ENCODE measurements at places on chromosomes 11 and 22.

GRCh38 chr11:124153821-124154220 lies 29.3 kb upstream of the OR10D3 start:
- no peak for DNase-seq

DNA sequence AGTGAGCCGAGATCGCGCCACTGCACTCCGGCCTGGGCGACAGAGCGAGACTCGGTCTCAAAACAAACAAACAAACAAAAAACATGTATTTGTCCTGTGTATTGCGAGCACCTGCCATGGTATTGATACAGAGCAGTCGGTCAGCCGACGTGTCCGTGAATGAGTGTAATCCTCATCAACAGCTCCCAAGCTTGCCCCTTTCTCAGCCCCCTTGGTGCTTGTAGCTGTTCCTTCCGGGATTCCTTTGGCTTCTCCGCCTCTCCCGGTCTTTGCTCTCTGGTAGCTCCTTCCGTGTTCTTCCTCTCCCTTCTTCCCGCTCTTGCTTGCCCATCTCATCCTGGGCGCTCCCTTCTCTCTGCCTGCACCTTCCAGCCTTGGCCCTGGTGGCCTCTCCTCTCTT lies 10.9 kb downstream of the ZNF74 start:
- DNase-seq: no peak

- DNase-seq: no peak
Measured at GRCh38 chr22:30361916-30362650, 5.3 kb downstream of the CCDC157 start.

- DNase-seq: no peak
Measured at GRCh38 chr11:8720352-8720751, 37.8 kb downstream of the RPL27A start.

DNA sequence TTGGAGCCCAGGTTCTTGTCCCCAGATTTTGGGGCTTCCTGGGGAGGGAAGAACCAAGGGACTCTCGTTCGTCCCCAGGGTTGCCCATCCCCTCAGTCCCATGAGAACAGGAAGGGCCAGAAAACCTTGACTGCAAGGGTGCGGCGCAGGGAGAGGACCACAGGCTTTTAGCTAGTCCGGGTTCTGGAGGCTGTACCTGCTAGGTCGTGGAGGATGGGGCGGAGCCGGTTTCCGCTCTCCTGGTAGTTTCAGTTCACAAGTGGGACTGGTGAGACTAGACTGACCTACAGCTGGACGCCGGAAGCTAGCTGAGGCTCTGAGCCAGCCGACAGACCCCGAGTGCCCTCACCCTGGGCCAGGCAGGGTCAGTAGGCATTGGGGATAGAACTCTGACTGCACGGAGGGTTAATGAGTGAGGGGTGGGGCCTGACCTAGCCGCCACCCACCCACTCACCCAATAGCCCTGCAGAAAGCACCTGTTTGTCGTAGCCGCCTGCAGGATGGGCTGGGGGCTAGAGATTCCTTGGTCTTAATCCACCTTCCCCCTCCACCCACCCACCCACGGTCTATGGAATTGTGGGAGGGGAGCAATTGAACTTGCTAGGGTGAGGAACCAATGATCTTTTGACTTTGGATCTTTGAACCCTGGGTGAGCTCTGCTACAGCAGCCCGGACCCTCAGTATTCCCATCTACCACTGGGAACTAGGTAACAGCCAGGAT lies 1.5 kb downstream of the MAFF start:
- DNase-seq: no peak

DNA sequence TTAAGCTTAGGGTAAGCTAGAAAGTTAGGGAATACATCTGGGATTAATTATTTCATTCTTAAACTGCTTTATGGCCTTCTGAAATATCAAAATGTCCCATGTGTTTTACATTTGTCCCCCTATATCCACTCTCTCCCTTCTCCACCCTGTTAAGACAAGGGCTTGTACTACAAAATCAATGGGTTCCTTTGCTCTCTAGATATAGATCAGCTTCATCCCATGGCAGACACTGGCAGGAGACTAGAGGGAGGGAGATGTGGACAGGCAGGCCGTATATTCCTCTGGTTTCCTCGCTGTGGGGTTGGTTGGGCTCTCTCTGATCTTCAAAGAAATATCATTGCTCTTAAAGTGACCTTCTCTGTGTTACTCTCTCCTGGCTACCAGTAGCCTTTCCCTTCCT lies 1281.0 kb downstream of the LRRC4C start:
- DNase-seq: no peak

DNA sequence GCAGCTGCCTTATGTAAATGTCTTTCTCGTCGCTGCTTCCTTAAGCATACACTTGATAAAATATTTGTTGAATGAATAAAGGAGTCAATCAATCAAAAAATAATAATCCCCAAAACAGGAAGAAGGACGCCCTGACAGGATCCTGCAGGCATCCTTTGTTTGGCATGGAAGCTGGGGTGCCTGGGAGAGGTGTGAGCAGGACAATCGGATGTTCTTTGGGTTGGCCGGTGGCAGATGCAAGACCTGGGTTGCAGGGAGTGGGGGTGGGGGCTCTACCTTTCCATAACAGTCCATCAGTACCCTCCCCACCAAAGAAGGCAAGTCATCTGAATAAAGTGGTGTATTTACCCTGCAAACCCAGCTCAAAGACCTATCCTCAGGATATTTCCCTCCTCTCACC lies 1.4 kb upstream of the SHANK2 start:
- no peak for DNase-seq

GRCh38 chr22:29587938-29588699 lies 7.2 kb upstream of the NIPSNAP1 start:
- no peak for DNase-seq

- DNase-seq: no peak
Measured at GRCh38 chr11:112844517-112844916, 116.7 kb upstream of the NCAM1 start.

- no peak for DNase-seq
Measured at GRCh38 chr11:9070749-9071491, 20.5 kb downstream of the SCUBE2 start.

DNA sequence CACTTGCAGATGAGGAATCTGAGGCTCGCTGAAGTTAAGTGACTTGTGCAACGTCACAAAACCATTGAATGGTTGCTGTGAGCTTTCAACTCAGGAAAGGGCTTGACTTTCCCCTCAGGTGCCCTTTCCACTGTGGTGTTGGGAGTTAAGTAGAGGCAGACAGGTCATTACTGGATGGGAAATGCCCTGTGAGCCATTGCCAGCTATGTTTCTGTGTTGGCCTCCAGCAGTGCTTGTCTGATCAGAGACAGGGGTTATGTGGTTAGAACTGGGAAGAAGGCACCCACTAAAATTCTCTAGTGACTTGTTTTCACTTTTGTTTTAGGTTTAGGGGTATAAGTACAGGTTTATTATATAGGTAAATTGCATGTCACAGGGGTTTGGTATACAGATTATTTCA lies 96.6 kb downstream of the FDX1 start:
- no peak for DNase-seq

DNA sequence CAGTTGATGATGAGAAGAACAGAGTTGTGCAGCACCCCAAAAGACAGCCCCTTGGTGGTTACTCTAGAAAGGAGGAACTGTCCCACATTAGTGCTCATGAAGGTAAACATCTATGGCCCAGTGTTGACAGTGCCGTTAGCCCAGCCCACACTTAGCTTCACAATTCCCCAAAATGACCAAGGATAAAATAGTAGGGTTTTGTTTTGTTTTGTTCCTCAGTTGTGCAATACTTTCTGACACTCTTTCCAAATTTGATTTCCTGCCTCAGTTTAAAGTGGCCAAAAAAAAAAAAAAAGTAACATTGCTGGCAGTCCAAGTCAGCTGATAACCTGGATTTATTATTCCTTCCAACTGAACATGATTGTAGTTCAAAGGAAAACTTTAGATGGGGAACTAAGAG lies 269.4 kb downstream of the TMEM135 start:
- DNase-seq: no peak

- DNase-seq: no peak
Measured at GRCh38 chr11:21038801-21039200, 369.4 kb downstream of the NELL1 start.

- DNase-seq: no peak
Measured at GRCh38 chr11:46060013-46060412, 61.2 kb downstream of the PHF21A start.

DNA sequence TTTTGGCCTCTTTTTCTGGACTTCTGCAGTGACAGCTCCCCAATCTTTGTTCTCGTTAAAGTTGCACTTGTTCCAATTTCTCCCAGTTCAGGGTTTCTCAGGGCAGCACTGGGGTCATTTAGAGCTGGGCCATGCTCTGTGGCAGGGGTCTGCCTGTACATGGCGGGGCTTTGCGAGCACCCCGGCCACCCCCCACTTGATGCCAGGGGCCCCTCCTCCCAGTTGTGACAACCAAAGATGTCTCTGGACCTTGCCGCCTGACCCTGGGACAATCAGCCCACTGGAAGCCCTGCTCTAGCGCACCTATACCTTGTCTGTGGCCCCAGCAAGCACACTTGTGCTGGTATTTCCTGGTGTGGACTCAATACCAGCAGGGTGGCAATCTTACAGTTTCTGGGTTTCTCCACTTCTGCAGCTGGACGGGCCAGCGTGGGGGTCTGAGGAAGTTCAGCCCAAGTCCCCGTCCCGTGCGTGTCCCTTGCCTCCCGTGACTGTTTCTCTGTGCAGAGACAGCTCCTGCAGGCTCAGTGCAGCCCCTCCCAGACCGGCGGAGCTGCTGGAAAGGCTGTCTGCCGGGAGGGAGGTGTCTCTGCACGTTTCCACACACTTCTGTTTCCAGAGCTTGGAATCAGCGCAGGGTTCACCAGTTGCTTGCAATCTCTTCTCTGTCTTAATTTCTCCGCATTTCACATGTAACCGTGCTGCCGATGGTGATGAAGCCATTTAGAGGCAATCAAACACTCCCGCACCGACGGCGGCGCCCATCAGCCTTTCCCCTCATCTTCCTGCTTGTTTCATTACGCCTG lies 1328.9 kb downstream of the BRD1 start:
- DNase-seq: no peak

GRCh38 chr11:105274631-105275030 lies 135.1 kb upstream of the CARD18 start:
- no peak for DNase-seq

DNA sequence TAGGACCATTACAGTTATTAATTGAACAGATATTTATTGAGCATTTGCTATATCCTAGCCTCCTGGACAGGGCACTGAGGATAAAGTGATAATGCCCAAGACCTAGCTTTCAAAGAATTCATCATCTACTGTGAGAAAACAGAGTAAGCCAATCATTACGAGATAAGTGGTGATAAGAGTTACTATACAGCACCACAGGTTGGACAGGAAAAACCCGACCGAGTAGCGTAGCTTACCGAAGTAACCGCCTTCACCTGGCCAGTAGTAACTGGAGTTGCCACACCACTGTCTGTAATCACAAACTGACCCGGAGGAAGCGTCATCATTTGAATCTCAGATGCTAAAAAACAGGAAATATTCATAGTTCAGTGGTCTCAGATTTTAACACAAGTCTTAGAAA lies 10.0 kb upstream of the NFRKB start:
- no peak for DNase-seq

GRCh38 chr11:13929395-13929891 lies 33.1 kb upstream of the SPON1 start:
- no peak for DNase-seq

GRCh38 chr22:43267332-43267980 lies 75.7 kb downstream of the SCUBE1 start:
- DNase-seq: no peak

- no peak for DNase-seq
Measured at GRCh38 chr22:44697423-44698141, 4.4 kb upstream of the PRR5 start.

DNA sequence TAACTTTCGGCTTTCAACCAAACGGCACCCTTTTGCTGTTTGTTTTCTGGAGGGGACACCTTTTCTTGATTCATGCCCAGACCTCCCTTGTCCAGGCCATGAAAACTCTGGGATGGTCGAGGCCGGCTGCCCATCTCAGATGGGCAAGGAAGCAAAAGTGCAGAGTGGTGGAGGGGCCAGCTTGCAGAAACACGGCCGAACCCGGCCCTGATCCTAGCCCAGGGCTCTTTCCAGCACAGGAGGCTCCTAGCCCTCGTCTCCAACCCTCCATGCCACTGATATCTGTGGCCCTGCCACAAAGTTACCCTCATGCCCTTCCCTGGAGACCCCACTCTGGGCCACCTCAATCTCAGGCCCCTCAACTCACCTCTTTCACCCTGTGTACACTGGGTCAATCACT lies 18.9 kb upstream of the SLC22A12 start:
- no peak for DNase-seq

GRCh38 chr22:26956371-26956770 lies 299.0 kb downstream of the MIAT start:
- DNase-seq: no peak

- DNase-seq: no peak
Measured at GRCh38 chr11:29282088-29282487, 734.7 kb downstream of the KCNA4 start.

DNA sequence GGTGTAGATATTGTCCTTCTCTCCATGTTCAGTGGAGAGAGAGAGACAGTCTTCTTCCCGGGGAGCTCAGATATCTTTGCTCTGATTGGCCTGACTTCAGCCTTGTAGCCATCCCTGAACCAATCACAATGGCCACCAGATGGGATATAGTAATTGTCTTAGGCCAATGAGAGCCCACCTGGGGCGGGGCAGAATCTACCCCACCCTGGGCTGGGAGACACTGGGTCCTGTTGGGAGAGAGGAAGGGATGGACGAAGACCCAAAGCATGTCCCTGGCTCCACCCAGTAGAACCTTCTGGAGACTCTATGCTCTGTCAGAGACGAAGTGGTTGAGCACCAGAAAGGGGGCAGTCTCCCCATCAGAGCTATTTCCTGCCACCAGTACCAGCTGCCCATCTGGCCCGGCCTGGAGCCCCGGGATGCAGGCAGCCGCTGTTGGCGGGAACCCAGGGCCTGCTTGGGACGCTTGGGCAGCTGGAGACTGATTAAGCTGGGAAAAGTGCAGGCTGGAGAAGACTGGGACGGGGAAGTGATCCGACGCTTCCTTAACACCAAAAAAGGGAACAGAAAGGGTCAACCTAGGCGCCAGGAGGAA lies 31.6 kb upstream of the CBX7 start:
- DNase-seq: no peak

- no peak for DNase-seq
Measured at GRCh38 chr22:31133911-31134310, 6.4 kb downstream of the PLA2G3 start.

GRCh38 chr11:117127171-117127901 lies 16.8 kb upstream of the PAFAH1B2 start:
- DNase-seq: peak; percentile 22

GRCh38 chr22:48391820-48392219 lies 1435.9 kb downstream of the BRD1 start:
- no peak for DNase-seq

- no peak for DNase-seq
Measured at GRCh38 chr22:37309211-37310074, 27.1 kb downstream of the CYTH4 start.

- no peak for DNase-seq
Measured at GRCh38 chr11:15636521-15637089, 521.9 kb downstream of the INSC start.

GRCh38 chr11:7050191-7050590 lies 29.9 kb downstream of the NLRP14 start:
- DNase-seq: no peak

DNA sequence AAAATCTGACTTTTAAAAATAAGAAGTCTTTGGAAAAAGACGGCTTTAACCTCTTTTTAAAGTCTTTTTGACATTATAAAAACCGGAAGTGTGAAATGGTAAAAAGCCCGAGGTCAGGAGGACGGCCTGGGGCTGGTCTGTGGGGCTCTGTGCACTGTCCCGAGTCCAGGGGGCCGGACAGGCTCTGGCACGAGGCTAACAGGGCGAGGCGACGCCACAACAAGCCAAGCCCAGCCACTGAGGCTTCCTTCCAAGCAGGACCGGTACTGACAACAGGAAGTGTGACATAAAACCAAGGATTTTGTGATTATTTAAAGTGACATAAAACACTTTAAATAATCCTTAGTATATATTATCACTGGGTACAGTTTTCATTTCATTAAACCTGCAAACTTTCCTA lies 39.2 kb downstream of the BRD1 start:
- DNase-seq: no peak
